ENCODE measurements at places on chromosomes 7 and 10. TPM values are rescaled to one million over a fixed set of nuclear protein-coding genes. Genes with fewer than 3 reads are reported as not detected.
A peak's percentile ranks its signal among the peaks of the same experiment; 100 is the strongest.

DNA sequence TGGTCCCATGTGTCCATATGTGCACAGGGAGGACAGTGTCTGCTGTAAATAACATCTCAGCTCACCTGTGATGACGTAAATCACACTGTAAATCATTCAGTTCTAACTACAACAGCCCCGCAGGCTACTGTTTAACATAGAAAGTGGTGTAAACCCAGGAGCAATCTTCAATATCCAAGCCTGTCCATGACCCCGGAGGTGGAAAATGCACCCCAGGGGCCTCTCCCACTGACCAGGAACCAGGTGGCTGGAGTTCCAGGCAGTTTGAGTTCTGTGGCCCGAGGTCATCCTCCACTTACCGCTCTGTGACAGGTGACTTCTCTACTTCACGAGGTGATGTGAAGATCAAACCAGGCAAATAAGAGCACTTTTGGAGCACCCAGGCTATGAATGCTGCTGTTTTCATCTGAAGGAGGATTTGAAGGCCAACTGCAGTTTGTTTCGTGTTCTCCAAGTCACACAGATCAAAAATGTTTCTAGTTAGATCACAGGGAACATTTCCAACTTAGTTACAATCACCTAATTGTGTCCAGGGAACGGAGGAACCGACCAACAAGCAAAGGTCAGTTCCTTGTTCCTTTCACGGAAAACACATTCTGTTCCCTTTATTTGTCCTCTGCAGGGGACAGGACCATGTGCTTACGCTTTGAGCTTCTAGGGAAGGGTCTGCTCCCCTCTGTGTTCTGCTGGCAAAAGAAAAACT, 131.8 kb downstream of the WDR37 start:
- no peak for DNase-seq

- DNase-seq: no peak
Measured at GRCh38 chr10:71039551-71039950, 151.2 kb upstream of the PCBD1 start.

- DNase-seq: no peak
Measured at GRCh38 chr7:134882481-134882880, 103.0 kb downstream of the CALD1 start.

Gene SKIDA1
- 0.26 TPM for total RNA-seq

DNA sequence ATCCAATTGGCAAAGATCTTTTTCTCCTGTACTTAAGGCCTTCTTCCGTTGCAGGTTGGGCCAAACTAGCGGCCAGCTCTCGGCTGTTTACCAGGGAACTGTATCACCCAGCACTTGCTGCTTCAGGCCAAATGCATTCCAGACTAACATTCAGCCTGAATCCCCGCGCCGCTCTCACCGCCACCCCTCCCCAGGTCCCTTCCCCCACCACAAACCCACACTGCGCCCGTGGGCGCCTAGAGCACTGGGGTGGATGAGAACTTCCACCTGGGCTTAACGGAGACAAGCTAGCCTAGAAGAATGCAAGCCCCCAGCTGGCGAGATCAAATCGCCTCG, 676 bp downstream of the TCAF1 start:
- DNase-seq: no peak

GRCh38 chr7:12111422-12112405, 99.4 kb upstream of the TMEM106B start:
- DNase-seq: no peak

GRCh38 chr7:73774923-73775322, 4.9 kb upstream of the CLDN3 start:
- DNase-seq: peak; percentile 17

- DNase-seq: peak; percentile 36
Measured at GRCh38 chr10:75910032-75910431, 478.6 kb downstream of the LRMDA start.

Gene FKBP6
- 0.11 TPM for total RNA-seq

- DNase-seq: no peak
Measured at GRCh38 chr7:4604456-4604940, 77.6 kb upstream of the FOXK1 start.

Gene PLEKHS1
- total RNA-seq: not detected

All from myocyte (in vitro differentiated cells).